Right renal cortex interstitium (tissue), 3 donors: ENCODE measurements at places on chromosomes 1 and 21. TPM values are rescaled to one million over a fixed set of nuclear protein-coding genes. Genes with fewer than 3 reads are reported as not detected.

Gene IL19
- 0.96 TPM for polyA plus RNA-seq

GRCh38 chr1:150159550-150159949, 9.8 kb downstream of the PLEKHO1 start:
- DNase-seq = no peak

Gene SPRR2B
- not detected for polyA plus RNA-seq

DNA sequence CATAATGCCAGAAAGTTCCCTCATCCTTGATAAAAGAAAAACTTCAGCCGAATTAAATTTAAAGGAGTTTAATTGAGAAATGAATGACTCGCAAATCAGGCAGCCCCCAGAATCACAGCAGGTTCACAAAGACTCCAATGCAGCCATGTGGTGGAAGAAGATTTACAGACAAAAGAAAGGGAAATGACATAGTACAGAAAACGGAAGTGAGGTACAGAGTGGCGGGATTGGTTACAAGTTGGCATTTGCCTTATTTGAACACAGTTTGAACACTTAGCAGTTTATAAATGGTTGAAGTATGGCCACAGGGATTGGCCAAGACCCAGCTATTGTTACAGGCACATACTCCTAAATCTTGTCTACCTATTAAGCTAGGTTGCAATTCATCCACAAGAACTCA, 46.6 kb downstream of the HIVEP3 start:
- no peak for DNase-seq

Gene BEND5
- polyA plus RNA-seq = 28.8 TPM

Gene ADORA3
- 0.89 TPM for polyA plus RNA-seq

Gene PLPPR4
- 1.4 TPM for polyA plus RNA-seq

- no peak for DNase-seq
Observed at GRCh38 chr1:1534401-1535154, 5.8 kb downstream of the TMEM240 start.
